ENCODE measurements at places on chromosomes 16 and 17.

GRCh38 chr17:35095741-35096140, 23.9 kb downstream of the RAD51D start:
- no peak for DNase-seq

DNA sequence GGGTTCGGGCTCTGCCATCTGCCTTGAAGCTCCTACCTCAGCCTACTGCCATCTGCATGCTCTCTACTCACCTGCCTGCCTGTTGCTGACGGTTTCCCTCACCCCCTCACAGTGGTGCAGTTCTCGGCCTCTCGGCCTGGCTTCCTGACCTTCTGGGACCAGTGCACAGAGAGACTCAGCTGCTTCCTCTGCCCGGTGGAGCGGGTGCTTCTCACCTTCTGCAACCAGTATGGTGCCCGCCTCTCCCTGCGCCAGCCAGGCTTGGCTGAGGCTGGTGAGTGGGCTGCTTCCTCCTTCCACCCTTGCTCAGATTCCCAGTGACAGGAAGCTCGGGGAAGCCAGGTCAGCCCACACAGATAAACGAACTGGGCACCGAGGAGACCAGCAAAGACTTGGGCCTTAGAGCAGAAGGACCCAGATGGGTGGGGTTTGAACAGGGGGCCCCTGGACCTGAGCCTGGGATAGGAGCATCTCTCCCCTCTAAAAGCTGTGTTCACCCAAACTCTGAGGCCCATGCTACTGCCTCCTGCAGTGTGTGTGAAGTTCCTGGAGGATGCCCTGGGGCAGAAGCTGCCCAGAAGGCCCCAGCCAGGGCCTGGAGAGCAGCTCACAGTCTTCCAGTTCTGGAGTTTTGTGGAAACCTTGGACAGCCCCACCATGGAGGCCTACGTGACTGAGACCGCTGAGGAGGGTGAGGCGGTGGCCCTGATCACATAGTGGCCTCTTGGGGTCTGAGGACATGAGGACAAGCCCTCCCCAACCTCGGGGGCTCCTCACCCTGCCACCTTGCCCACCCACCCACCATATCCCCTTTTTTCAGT, 16.4 kb downstream of the RIPOR1 start:
- no peak for DNase-seq

DNA sequence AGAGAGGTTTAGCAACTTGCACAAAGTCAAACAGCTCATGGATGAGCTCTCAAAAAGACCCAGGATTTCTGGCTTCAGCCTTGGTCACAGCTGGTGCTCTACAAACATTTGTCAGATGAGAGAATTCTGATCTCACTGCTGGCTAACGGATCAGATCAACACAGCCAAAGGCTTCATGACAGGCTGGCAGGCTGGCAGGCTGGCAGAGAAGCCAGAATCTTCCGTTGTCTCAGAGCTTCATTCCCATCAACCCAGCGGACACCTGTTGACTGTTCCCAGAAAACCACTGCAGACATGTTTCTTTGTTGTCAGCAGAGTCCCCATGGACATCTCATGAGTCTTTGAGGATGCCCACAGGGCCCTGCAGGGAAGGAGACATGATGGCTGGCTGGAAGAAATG, 303.8 kb upstream of the ASIC2 start:
- no peak for DNase-seq

DNA sequence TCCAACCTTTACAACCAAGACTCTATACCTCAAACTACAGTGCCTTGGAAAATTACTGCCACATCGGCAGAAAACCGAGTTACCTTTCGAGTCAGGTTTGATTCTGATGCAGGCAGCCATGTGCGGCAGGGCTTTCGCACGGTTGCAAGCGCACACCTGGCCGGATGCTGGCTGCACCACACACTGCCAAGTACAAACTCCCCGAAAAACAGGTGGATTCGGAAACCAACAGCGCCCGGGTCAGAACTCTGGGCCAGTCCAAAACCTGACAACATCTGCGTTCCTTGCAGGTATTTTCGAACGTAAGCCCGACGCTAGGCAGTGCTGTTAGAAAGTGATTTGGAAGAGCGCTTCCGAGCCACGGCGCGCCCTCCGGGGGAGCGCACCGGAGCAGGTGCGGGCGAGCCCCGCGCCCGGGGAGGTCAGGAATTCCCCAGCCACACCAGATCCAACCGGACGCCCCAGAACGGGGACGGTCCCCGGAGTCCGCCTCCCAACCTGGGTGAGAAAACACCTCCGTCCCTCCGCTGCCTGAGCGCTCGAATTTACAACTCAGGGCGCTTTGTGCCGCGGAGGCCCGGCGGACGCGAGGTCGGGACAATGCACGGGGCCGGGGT, 1.2 kb downstream of the USP7 start:
- DNase-seq, result peak; percentile 36

GRCh38 chr17:53088481-53088880, 734.2 kb upstream of the KIF2B start:
- DNase-seq, result no peak

DNA sequence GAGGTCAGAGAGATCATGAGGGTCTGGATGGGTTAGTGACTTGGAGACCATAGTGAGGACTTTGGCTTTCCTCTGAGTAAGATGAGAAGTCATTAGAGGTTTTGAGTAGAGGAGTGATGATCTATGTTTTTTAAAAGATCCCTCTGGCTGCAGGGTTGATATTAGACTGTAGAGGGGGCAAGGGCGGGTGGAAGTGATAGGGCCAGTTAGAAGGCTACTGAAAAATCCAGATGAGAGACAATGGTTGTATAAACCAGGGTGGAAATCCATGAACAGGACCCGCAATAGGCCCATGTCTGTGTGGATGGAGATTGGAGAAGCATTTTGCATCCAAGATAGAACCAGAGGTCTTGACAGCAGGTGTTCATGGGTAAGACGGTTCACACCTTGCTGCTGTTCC, 9.8 kb downstream of the ITGAL start:
- no peak for DNase-seq

- no peak for DNase-seq
These were observed 32.6 kb upstream of the ZFP90 start for GRCh38 chr16:68506331-68507053.

GRCh38 chr16:79993629-79994209, 393.2 kb upstream of the MAF start:
- DNase-seq, result no peak

Measured in upper lobe of left lung (tissue), 6 donors.